Naive thymus-derived CD8-positive, alpha-beta T cell (primary cell): ENCODE measurements at places on chromosomes 13 and 19. TPM values are rescaled to one million over a fixed set of nuclear protein-coding genes. Genes with fewer than 3 reads are reported as not detected.

Gene TSHZ3
- total RNA-seq = not detected

Gene SIGLEC5
- total RNA-seq = not detected

Gene ONECUT3
- not detected for total RNA-seq

Gene STK11
- 91.5 TPM for total RNA-seq

Gene NTF4
- total RNA-seq = not detected

Gene IQCN
- total RNA-seq = 7.4 TPM

- DNase-seq = no peak
- peaks cover 7% of the 10 kb centered on the region for H3K27me3 ChIP-seq
- H3K4me3 ChIP-seq = no peak overlapping the region
- H3K27ac ChIP-seq = no peak overlapping the region
Observed at GRCh38 chr19:36257520-36257876, 42.6 kb downstream of the ZNF146 start.

DNA sequence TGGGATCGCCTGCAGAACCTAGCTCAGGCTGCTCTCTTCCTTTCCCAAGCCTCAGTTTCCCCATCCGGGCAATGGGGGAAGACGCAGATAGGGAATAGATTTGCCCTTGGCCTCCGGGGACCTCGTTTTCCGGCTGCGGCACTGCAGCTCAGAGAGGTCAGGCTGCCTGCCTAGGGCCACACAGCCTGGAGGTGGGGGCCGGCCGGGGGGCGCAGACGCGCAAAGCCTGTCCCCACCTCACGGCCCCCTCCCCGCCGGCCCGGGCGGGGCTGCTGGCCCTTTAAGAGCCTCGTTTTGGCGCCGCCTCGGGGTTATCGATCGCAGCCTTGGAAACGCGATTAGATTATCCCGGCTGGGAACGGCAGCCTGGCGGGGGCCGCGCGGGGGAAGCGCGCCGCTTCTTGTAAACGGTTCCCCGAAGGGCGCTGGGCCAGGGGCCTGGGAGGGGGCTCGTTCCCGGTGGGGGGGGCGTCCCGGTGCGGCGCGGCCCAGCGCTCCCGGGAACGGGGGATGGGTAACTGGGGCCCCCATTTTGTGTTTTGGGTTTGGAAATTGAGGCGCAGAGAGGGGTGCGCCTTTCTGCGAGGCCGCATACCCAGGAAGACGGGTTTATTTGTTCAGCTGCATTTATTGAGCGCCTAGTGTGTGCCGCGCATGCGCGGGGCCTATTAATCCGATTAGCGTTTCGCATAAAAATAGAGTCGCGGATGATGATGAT is 23.4 kb upstream of the TCF3 start:
- H3K27me3 ChIP-seq = peaks cover 42% of the 10 kb centered on the region
- DNase-seq = no peak
- no peaks in the 10 kb centered on the region for H3K36me3 ChIP-seq
- H3K27ac ChIP-seq = no peak overlapping the region

GRCh38 chr13:44906230-44906629 is 83.0 kb downstream of the NUFIP1 start:
- H3K4me3 ChIP-seq = no peak overlapping the region
- no peaks in the 10 kb centered on the region for H3K4me1 ChIP-seq
- no peaks in the 10 kb centered on the region for H3K27me3 ChIP-seq
- H3K27ac ChIP-seq = no peak overlapping the region

GRCh38 chr13:106373304-106373988 is 162.0 kb downstream of the EFNB2 start:
- H3K27me3 ChIP-seq = peaks cover 2% of the 10 kb centered on the region
- H3K36me3 ChIP-seq = no peaks in the 10 kb centered on the region
- no peak overlapping the region for H3K27ac ChIP-seq
- DNase-seq = no peak

DNA sequence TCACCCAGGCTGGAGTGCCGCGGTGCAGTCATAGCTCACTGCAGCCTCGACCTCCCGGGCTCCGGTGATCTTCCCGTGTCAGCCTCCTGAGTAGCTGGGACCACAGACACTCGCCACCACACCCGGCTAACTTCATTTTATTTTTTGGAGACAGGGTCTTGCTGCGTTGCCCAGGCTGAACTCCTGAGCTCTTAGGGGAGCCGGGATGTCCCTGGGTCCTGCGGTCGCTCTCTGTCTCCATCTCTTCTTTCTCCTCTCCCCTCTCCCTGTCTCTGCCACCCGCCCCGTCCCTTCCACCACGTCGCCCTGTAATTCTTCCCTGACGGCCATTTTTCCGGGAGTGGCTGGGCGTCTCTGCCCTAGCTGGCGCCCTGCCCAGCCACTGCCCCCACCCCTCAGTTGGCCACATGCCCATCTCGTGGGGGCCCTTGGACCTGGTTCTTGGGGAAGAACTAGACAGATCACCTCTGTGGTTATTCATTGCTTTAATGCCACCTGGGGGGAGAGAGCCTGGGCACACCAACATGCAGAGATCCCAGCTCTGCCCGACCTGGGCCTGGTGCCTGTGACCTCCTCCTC is 18.9 kb downstream of the ARID3A start:
- no peaks in the 10 kb centered on the region for H3K36me3 ChIP-seq
- H3K4me3 ChIP-seq = no peak overlapping the region
- no peaks in the 10 kb centered on the region for H3K27me3 ChIP-seq
- peaks cover 12% of the 10 kb centered on the region for H3K4me1 ChIP-seq
- DNase-seq = no peak
- no peak overlapping the region for H3K27ac ChIP-seq

DNA sequence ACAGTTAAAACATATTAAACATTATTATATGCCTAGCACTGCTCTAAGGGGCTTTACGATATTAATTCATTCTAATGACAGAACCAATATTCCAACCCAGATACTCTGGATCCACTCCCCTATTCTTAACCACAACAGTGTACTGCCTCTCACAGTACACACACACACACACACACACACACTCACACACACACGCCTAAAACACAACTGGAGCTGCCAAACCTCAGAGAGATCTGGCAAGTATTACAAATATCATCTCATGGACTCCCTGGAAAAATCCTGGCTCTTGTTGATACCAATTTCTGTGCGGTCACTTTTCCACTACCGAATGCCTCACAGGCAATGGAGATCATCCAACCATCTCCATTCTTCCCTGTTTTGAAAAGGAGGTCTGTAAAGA is 1.3 kb downstream of the ZNF780A start:
- DNase-seq = no peak
- peaks cover 2% of the 10 kb centered on the region for H3K27me3 ChIP-seq
- H3K4me1 ChIP-seq = peaks cover 48% of the 10 kb centered on the region
- H3K36me3 ChIP-seq = peaks cover 17% of the 10 kb centered on the region

GRCh38 chr13:51907040-51907732 is 45.4 kb downstream of the CCDC70 start:
- no peak overlapping the region for H3K4me3 ChIP-seq
- no peak for DNase-seq
- no peaks in the 10 kb centered on the region for H3K36me3 ChIP-seq
- H3K27me3 ChIP-seq = peaks cover 4% of the 10 kb centered on the region

- no peaks in the 10 kb centered on the region for H3K4me1 ChIP-seq
- DNase-seq = no peak
- H3K4me3 ChIP-seq = no peak overlapping the region
- no peak overlapping the region for H3K27ac ChIP-seq
Observed at GRCh38 chr19:7970716-7971448, 27.4 kb upstream of the TIMM44 start.

DNA sequence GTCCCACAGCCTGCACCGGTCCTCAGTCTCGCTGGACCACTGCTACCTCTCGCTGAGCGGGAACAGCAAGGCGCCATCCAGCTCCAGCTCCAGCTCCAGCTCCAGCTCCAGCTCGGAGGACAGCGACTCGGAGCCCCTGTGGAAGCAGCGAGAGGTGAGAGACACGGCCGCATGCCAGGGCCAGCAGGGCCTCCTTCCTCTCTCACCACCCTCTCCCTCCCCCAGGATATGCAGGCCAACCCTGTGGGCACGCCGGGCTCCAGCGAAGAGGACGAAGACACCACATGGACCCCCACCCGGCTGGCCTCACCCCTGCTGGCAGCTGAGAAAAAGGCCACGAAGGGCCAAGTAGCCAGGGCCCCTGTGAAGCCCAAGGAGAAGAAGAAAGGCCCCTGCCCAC is 7.3 kb downstream of the SIX5 start:
- H3K4me1 ChIP-seq = no peaks in the 10 kb centered on the region
- H3K27ac ChIP-seq = no peak overlapping the region
- no peaks in the 10 kb centered on the region for H3K36me3 ChIP-seq
- H3K4me3 ChIP-seq = no peak overlapping the region

DNA sequence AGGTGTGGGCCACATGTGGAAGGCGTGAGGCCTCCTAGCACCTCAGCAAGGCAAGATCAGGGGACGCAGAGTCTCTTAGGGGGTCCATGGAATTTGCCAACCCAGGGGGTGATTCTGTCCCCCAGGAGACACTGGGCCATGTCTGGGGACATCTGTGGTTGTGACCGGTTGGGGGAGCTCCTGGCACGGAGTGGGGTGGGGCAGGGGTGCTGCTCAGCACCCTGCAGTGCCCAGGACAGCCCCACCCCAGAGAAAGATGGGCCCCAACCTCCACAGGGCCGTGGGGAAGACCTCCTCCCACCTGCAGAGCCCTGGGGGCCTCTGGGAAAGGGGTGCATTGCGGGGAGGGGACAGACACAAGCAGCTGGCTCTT is 4.0 kb downstream of the MKNK2 start:
- H3K4me3 ChIP-seq = peak overlapping the region; percentile 26
- peaks cover 61% of the 10 kb centered on the region for H3K4me1 ChIP-seq

DNA sequence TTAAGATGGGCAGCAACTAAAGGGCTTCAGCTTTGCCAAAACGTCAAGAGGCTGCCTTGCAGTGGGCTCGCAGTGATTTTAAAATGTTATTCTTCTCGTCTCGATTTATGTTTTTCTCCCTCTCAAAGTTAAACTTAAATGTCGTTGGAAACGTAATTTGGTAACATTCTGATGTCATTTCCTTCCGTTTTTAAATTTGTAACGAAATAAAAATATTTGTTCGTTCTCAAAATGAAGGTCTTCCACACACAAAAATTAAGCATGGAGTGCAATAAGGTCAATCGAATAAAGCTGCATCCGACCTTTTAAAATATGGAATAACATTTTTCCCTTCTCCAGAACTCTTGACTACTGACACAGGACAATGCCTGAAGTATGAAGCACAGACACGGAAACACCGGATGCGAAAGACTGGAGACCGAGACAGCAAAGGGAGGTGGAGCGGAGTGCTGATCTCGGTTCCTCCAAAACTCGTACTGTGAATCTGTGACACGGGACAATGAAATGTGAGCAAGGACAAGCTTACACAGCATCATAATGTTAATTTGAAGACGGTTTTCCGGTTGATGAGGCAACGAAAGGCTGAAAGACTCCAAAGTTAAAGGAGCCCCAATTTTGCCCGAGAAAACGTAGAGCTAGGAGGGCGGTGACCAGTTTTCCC is 850 bp downstream of the MTMR6 start:
- no peaks in the 10 kb centered on the region for H3K27me3 ChIP-seq
- peaks cover 14% of the 10 kb centered on the region for H3K36me3 ChIP-seq
- DNase-seq = peak; percentile 60
- peak overlapping the region; percentile 96 for H3K4me3 ChIP-seq
- H3K4me1 ChIP-seq = peaks cover 17% of the 10 kb centered on the region

- H3K4me3 ChIP-seq = no peak overlapping the region
- peaks cover 23% of the 10 kb centered on the region for H3K4me1 ChIP-seq
- DNase-seq = no peak
- no peaks in the 10 kb centered on the region for H3K27me3 ChIP-seq
- no peak overlapping the region for H3K27ac ChIP-seq
Observed at GRCh38 chr13:49569993-49570689, 15.2 kb downstream of the RCBTB1 start.

- H3K27ac ChIP-seq = no peak overlapping the region
- H3K4me3 ChIP-seq = no peak overlapping the region
- no peak for DNase-seq
- H3K36me3 ChIP-seq = no peaks in the 10 kb centered on the region
- peaks cover 57% of the 10 kb centered on the region for H3K4me1 ChIP-seq
Observed at GRCh38 chr19:16259385-16260159, 61.9 kb downstream of the AP1M1 start.

- no peaks in the 10 kb centered on the region for H3K4me1 ChIP-seq
- H3K27ac ChIP-seq = no peak overlapping the region
- no peak overlapping the region for H3K4me3 ChIP-seq
- H3K36me3 ChIP-seq = no peaks in the 10 kb centered on the region
Observed at GRCh38 chr13:37929308-37929707, 59.7 kb upstream of the TRPC4 start.
